Brain pericyte (primary cell): ENCODE measurements at places on chromosomes 16 and 17.

GRCh38 chr17:47955497-47956461 lies 1.9 kb downstream of the PRR15L start:
- no peak for DNase-seq

GRCh38 chr16:85452364-85453193 lies 160.5 kb upstream of the GSE1 start:
- DNase-seq, result no peak

GRCh38 chr16:14398014-14398717 lies 231.9 kb downstream of the PARN start:
- no peak for DNase-seq

- no peak for DNase-seq
Observed at GRCh38 chr16:89612415-89613166, 851 bp upstream of the DPEP1 start.

DNA sequence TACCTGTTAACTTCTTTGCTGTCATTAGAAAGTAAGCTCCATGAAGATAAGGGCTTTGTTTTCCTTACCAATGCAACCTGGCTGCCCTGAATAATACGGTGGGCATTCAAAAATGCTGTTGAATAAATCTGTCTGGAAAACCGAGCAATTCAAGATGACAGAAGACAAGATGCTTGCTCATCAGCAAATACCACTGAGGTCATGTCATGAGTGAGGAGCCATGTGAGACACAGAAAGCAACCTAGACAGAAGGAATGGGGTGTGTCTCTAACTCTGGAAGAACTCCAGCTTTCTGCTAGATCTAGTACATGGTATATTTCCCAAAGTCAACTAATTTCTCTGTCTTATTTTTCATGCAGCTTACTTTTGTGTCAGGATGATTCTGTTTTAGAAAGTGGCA lies 64.2 kb downstream of the STH start:
- DNase-seq, result no peak

- DNase-seq, result no peak
Observed at GRCh38 chr17:60169921-60170817, 20.4 kb downstream of the CA4 start.

DNA sequence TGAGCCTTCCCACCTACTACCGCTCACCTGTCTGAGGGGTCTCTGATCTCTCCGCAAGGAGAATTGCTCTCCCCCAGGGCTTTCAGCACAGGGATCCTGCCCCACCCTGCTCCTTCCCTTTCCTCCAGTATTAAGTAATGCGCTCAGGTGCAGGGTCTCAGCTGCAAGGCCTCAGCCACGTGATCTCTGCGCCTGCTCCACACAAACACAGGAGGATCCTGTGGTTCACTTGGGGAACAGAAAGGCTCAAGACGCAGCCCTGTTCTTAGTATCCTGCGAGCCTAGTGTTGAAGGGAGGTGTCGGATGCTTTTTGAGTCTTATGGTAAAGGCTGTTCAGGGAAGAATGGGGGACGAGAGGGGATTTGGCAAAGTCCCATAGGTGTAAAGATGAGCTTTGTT lies 41.6 kb upstream of the GCSH start:
- DNase-seq, result no peak
